CD4-positive, alpha-beta T cell treated with Interleukin-21 for 1 hour (primary cell): ENCODE measurements at places on chromosomes 3 and 15.
A peak's percentile ranks its signal among the peaks of the same experiment; 100 is the strongest.

GRCh38 chr3:172303181-172303580 is 145.1 kb downstream of the GHSR start:
- no peak for DNase-seq

DNA sequence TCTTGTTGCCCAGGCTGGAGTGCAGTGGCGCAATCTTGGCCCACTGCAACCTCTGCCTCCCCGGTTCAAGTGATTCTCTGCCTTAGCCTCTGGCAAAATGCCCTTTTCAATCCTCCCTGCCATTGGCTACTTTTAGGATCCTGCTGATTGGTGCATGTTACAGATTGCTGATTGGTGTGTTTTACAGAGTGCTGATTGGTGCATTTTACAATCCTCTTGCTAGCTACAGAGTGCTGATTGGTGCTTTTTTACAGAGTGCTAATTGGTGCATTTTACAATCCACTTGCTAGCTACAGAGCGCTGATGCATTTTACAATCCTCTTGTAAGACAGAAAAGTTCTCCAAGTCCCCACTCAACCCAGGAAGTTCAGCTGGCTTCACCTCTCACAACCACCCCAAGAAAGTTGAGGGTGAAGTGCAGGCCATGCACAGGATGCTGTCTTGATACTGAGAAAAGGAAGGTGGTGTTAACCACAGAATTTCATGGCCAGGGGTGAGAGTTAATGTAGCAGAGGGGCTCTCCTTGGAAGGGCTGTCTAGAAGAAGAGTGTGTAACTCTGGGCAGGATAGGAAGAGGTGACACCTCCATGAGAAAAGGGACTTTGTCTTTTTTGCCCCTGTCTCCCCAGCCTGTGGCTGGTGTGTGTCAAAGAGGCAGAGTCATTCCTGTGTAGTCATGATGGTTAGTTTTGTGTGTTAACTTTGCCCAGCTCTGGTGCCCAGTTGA is 145.9 kb downstream of the APBA2 start:
- peak; percentile 18 for DNase-seq

- no peak for DNase-seq
Observed at GRCh38 chr15:35958021-35958420, 412.1 kb upstream of the DPH6 start.

DNA sequence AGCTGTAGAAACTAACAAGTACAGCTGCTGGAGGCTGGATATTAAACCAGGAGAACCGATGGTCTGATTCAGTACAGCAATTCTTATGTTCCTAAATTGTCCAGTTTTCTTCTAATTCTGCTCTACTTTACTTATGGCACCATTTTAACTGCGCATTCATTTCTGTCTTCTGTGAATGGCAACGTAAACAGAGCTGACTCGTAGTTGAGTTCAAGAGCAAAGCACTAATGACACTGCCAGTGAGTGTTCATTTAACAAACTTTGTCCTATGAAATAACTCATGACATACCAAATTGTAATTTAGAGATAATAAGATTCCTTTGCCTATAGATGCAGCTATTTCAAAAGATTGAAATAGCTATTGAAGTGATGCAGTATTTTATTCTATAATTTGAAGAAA is 48.7 kb downstream of the BCHE start:
- DNase-seq: no peak

- no peak for DNase-seq
Observed at GRCh38 chr15:56467616-56468015, 2.7 kb upstream of the MNS1 start.

- no peak for DNase-seq
Observed at GRCh38 chr15:33994005-33994615, 25.8 kb downstream of the CHRM5 start.

DNA sequence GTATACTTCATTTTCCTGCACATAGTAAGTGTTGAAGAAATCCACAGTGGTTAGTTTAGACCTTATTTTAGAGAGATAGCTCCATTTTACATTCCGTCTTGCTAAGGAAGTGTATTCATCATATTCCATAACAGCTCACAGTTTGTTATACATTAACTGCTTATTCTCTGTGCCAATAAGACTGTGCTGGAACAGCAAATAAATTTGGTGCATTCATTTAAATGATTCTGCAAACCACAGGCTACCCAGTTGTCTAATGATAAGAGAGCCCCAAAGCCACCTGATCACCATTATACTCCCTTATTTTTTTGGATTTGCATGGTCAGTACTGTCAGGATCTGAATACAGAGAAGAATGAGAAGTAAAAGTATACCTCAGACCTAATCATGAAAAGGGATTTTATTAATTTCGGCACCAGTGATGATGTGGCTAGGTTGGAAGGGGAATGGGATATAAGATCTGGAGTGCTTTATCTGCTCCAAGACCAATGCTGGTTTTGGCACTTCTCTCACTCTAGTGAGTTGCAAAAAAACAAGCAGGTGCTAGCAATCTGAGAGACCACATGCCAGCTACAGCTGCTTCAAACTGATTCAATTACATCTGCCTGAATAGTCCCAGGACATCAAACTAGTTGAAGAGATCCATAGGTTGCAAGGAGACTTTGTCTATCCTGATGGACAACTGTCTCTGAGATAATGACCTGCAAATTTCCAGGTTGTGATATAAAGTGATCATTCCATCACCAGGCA is 254.8 kb downstream of the ZBTB20 start:
- DNase-seq: no peak

DNA sequence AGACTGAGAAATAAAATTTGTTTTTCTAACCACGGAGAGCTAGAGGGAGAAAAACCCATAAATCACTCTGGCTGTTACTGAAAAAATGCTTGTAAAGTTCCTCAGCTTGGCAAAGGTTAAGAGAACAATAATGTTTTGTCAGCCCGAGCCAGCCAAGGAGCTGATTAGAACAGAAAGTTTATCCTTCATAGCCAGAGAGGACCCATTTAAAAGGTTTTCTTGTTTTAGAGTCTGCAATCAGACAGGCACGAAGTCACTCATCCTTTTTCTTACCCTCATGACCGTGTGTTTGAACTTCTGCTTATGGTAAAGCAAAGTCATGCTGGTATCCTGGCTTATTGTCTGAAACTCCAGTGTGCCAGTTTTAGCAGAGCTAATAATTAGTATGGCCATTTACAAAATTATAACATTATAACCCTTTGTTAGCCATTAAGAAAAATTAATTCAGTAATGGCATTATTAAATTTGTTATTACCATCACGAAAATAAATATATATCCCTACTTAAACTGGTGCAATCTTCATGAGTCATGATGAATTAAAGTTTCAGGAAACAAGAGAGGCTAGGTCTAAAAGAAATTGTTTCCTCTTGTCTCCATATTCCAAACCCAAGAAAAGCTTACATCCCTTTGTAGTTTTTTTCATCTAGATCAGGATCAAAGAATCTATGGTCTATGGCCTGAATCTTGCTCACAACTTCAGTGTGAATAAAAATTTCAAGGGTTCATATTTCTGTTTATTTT is 13.5 kb upstream of the STXBP5L start:
- no peak for DNase-seq

- no peak for DNase-seq
Observed at GRCh38 chr3:47098910-47099309, 65.0 kb downstream of the SETD2 start.

DNA sequence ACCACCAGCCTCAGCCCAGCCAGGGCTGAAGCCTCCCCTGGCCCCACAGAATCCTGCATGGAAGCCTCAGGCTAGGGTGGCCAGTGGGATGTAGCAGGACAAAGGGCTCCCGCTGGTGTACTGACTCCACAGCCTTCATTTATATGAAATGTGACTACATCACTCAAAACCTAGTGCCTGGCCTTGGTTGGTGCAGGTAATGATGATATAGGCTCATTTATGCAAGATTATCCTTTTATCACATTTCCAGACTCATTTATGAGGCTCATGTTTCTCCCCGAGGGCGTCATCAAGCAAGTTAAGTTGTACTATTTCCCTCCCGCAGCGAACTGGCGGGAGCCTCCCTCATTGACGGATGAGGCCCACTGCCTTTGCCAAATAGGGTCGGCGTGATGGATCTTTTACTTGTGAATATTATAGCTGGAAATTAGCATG is 179.1 kb upstream of the SMAD3 start:
- no peak for DNase-seq

DNA sequence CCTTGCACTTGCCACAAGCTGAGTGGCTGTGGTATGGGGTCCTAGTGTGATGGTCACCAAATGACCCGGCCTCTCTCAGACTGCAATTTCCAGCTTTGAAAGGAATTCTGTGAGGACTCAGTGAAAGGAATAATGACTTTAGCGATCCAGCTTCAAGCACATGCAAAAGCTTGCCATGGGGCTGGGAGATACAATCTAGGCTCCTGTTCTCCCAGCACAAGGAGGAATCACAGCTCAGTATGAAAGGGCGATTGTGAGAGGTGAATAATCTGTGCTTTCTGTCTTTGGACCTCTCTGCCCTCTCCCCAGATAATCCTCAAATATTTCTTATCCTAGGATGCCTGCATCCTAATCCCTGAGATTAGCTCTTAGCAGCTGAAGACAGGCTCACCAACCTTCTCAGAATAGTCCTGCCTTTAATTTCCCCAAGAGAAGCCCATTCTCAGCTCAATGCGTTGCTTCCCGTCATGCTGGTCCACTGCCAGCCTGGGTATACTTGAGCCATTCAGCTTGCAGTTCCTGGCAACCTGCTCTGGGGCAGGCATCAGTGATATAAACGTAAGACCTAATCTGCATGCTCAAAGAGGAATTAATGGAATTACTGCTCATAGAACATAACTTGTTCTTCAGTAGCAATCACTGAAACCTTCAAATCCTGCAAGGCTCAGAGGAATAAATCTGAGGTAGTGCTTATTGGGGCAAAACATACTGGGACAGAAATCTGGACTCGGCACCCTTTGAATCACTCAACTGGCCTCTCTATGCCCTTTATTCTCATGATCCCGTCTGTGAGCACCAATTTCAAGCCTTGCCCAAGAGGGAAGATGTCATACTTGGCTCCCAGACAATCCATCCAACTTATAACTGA is 15.1 kb downstream of the TLNRD1 start:
- no peak for DNase-seq

DNA sequence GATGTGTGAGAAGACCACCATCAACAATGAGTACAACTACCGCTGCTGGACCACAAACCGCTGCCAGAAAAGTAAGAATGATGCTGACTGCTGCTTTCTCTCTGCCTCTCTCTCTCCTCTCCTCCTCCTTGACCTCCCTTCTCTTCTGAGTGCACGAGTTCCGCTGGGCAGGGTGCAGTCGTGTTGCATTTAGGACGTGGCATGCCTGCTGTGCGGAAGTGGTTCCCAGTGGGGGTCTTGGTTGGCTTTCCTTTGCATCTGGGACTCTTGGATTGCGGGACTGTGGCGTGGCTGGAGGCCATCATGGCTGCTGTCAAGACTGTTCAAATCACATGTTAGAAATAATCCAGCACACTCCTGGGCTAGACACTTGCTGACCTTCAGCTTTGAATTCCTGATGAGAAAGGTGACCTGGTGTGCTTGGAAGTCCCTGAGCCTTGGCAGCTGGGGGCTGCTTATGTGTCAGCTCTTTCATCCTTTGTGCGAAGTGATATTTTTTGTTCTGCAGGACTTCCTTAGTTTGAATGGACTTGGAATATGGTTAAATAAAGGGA is 59.8 kb downstream of the IGF1R start:
- no peak for DNase-seq

DNA sequence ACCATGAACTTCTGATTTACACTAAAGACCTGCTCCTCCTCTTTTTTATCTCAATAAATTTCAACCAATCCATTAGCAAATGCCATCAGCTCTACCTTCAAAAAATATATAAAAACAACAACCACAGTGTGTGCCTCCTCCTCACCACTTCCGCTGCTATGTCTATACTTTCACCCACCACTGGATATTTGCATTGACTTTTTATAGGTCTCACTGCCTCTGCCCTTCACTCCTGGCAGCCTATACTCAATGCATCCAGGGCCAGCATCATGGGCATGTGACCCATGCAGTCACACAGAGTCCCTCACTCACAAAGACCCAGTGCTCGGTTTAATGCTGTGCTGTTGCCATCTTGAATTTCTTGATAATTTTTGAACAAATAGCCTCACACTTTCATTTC is 53.5 kb upstream of the CCDC54 start:
- no peak for DNase-seq

GRCh38 chr15:36948982-36949381 is 151.4 kb downstream of the MEIS2 start:
- DNase-seq: no peak

DNA sequence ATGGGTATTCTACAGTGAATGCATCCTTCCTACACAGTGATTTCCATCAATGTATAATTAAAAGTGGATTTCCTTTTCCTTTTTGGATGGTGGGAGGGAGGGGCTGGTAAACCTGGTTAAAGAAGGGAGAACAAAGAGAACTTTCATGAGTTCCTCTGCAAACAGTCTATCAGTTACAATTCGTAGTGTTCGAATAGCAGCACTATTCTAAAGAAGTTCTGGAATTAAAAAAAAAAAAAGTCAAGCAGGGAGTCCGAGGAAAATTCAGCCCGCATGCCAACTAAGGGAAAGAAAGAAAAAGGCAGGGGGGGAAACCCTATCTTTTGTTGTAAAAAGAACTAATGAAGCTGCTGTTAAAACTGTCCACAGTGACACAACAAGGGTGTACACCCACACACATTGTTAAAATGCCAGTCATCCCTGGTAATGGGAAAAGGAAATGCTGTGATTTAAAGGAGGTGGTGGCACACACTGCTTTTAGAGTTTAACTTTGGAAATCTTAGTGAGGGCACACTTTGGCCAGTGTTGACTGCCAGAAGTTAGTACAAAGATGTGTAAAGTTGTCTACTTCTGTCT is 521.2 kb downstream of the ZIC1 start:
- DNase-seq: no peak

DNA sequence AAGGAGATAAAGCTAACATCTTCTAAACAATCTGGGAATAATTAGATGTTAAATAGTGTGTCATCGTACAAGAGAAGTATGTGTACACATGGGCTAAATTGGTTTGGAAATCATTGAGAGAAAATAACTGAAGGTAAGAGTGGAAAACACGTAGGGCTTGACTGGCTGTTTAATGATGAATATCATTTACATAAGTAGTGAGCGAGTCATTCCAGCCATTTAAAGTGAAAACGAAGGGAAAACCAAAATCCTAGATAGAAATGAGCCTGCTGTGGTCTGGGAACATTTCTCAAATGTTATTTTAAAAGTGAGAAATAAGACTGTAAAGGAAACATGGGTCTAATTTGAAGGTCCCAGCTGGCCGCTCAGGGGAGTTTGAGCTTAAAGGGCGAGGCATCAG is 41.9 kb upstream of the KCNMB2 start:
- DNase-seq: no peak
